ENCODE measurements at places on chromosomes 16 and 17.

DNA sequence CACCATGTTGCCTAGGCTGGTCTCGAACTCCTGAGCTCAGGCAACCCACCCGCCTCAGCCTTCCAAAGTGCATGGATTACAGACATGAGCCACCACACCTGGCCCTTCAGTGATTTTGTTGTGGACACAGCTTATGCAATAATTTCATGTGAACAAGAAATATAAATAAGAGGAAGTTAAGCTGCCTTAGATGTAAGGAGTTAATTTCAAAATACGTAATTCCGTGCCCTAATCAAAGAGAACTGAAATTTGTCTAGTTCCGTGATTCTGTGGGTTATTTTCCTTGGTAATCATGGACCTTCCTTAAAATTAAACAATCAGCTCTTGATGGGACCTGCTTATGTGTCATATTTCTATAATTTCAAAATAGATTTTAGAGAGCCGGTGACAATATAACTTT lies 11.9 kb downstream of the TVP23A start:
- no peak for DNase-seq

DNA sequence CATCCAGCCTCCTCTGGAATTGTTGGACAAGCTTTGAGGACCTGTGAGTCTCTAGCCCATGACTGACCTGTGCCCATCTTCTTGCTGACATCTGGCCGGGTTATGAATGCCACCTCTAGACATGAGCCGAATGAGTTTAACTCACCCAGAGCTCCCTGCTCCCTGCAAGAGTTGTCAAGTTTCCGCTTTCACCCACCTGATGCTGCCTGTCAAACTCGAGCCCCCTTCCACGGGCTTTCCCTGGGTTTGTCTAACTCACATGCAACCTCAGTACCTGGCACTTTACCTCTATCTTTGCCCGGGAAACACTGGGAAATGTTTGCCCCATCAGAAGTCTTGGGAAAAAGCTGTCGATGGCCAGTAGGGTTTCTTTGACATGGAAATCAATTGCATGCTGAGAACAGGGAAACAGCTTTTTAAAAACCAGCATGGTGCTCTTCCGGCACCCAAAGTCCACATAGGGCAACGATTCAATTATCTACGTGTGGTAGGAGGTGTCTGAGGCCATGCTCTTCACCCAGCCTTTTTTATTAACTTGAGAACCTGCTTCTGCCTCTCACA lies 33.8 kb upstream of the DNAH17 start:
- DNase-seq = no peak

DNA sequence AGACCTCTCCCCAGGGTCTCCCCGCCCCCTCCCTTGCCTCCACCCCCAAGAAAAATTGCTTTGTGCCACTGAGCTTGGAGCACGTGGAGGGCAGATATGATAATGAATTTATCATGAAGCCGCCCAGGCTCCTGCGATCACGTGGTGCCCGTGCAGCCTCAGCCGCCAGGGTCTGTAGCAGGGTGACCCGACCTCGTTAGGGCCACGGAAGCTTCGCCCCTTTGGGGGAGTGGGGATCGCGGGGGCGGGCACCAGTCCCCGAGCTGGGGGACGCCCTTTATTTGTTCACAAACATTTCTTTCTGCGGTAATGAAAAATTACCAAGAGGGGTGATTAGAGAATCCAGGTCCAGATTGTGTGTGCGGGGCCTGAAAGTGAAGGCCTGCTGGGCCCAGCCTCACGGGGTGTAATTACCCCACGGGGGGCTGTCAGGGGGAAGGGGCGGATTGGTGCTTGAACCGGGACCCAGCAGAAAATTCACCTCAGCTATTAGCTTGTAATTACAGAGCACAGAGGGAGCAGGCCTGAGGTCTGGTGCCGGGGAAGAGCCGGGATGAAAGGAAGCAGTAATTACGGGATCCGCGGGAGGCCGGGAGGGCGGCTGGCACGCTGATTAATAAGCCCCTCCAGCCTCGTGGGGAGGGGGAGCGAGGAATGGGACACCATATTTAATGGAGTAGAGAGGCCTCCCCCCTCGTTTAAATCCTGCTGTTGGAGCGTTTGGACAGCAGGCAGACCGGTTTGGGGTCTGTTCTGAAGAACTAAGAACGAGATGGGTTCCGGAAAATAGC lies 13.3 kb downstream of the GSE1 start:
- no peak for DNase-seq

DNA sequence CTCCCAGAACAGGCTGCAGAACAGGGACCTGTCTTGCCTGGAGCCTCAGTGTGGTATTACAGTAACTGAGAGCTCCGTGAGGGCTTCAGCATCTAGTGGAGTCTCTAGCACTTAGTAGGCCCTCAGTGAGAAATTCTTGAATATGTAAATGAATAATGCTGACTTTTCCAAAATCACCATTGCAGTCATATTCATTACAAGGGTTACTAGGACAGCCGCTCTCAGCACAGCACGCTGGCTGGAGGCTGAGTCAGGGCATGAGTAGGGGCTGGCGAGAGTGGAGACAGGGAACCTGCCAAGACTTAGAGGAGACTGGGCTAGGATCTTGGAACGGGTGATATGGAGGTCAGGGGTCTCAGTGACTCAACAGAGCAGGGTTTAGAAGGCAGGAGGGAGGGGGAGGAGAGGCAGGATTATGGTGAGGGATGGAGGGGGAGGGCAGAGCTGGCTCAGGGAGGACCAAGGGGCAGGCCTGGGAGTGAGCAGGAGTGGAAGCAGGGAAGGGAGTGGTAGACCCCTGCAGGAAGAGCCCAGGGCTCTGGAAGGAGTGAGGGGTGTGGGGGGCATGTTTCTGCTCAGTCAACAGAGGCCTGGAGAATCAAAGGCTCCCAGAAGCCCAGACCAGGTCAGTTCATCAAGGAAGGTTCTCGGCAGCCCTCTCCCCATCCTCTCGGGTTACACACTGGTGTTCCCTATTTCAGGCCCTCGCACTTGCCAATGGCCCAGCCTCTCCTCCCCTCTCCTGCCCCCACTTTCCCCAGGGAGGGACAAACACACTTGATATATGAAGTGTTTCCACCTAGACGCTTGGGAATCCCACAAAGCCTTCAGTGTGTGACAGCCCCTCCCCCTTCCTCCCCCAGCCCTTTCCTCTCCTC lies 42.3 kb downstream of the FZD2 start:
- no peak for DNase-seq

DNA sequence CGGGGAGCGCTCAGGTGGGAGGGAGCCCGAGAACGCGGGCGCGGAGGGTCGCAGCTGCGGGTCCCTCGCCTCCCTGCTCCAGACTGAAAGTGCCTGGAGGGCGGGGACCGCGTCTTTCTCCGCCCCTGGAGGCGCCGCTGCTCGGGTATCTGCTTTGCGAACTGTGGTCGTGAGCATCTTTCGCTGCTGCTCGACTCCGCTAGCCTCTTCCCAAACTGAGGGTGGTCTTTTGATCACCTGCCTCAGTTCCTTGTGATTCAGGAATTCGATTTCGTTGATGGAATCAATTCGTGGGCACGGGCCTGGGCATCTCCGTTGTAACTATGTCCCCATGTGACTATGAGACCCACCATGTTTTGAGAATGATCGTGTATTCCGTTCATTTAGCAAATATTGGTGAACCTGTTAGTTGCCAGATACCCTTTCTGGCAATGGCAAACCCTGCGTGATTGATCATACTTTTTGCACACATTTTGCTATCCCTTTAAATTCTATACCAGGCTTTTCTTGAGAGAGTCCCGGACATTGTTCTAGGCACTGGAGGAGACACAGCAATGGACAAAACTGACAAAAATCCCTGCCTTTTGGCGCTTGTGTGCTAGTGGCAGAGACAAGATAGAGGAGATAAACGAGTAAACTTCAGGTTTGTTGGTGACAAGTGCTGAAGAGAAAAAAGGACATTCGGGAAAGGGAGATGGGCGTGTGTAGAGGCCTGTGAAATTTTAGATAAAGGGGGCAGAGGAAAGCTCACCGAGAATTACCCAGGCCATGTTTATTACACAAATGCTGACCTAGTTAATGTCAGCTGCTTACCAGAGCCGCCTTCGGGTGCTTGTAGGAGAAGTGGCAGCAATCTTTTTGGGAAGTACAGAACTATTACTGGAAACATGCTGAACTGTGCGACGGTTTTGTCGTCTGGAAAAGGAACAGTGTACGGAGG lies 948 bp downstream of the UTP18 start:
- DNase-seq = no peak

DNA sequence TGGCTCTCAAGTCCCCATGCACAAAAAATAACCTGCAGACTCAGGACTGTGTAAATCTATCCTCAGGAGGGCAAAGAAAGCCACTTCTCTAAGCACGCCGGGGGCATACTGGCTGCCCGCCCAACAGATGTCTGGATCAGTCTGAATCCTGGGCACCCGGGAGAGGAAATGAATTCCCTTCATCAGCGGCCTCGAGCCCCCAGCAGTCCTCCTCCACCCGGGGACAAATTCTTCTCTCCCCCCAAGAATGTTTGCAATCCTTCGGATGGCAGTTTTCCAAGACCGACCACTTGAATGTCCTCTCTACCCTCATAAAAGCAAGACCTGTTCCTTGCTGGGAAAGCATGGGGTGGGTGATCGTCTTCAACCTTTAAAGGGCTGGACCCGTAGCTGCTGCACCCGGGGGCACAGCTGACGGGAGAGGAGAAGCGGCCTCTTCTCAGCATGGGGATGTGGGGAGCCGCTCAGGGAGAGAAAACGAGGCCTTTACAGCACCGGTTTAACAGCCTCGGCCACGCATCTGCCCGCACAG lies 9.4 kb upstream of the MAP2K3 start:
- DNase-seq = no peak

GRCh38 chr16:57191056-57191571 lies 5.0 kb downstream of the RSPRY1 start:
- no peak for DNase-seq

DNA sequence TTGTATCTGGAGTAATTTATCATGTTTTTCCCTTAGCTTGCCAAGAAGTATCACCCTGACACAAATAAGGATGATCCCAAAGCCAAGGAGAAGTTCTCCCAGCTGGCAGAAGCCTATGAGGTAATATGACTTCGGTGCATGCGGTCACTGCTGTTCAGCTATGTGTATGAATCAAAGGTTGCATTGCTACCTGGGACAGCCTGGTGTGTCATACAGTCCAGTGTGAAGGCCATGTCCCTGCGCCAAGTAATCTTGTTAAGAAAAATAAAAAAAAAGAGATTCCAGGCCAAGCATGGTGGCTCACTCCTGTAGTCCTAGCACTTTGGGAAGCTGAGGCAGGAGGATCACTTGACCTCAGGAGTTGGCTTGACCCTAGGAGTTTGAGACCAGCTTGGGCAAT lies 11.7 kb downstream of the DNAJA3 start:
- DNase-seq = no peak

GRCh38 chr16:23952128-23952970 lies 116.6 kb downstream of the PRKCB start:
- DNase-seq = no peak

GRCh38 chr17:42116705-42117396 lies 4.3 kb downstream of the KAT2A start:
- peak; percentile 37 for DNase-seq

DNA sequence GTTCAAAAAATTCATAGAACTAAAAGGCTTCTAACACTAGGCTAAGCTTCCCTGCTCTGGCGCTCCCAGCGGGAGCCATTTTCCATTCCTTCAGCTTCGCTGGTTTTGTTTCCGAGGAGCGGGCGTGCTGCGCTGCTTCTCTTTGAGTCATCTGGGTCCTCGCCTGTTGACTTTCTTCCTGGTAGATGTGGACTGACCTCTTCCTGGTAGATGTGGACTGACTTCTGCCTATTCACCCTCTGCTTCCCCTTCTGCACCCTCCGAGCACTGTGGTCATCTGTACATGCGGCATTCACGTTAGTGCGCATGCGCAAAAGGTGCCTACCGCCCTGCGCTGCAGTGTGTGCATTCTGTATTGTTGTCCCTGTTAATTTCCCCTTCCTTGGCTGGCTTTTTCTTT lies 40.8 kb upstream of the SEC14L1 start:
- no peak for DNase-seq

DNA sequence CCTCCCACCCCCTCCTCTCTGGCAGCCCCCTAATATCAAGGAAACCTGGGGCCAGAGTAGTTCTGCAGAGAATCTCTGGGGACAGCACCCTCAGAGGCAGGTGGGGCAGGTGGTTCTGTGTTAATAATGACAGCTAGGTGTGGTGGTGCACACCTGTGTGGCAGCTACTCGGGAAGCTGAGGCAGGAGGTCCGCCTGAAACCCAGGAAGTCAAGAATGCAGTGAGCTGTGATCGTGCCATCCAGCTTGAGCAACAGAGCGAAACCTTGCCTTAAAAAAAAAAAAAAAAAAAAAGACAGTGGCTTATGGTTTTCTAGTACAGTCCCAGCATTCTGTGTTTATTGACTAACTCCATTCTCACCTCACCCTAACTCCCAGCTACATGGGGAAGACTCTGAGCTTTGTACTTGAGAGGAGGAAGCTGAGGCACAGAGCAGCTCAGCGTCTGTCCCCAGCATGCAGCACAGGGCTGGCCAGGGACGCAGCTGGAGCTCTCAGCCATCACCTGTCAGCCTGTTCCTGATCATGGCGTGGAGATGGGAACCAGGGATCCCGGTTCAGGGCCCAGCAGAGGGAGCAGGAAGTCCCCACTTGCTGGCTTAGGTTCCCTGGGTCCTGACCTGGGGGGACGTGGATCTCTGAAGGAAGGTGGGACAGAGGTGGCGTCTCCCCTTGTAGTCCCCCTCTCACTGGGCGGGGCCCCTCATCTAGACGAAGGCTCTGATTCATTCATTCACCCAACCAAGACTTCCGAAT lies 6.1 kb downstream of the DBNDD1 start:
- no peak for DNase-seq

- no peak for DNase-seq
These were observed 22.8 kb downstream of the OMG start for GRCh38 chr17:31274252-31274651.

DNA sequence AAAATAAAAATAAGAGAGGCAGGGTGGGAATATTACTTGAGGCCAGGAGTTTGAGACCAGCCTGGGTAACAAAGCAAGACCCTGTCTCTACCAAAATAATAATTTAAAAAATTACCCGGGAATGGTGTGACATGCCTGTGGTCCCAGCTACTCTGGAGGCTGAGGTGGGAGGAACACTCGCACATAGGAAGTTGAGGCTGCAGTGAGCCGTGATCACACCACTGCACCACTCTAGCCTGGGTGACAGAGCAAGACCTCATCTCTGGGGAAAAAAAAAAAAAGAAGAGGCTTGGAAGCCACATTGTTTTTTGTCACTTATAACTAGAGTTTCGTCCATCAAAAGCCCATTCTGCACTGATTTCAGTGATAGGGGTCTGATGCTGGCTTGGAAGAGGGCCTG lies 3.3 kb upstream of the TMEM235 start:
- DNase-seq = no peak

DNA sequence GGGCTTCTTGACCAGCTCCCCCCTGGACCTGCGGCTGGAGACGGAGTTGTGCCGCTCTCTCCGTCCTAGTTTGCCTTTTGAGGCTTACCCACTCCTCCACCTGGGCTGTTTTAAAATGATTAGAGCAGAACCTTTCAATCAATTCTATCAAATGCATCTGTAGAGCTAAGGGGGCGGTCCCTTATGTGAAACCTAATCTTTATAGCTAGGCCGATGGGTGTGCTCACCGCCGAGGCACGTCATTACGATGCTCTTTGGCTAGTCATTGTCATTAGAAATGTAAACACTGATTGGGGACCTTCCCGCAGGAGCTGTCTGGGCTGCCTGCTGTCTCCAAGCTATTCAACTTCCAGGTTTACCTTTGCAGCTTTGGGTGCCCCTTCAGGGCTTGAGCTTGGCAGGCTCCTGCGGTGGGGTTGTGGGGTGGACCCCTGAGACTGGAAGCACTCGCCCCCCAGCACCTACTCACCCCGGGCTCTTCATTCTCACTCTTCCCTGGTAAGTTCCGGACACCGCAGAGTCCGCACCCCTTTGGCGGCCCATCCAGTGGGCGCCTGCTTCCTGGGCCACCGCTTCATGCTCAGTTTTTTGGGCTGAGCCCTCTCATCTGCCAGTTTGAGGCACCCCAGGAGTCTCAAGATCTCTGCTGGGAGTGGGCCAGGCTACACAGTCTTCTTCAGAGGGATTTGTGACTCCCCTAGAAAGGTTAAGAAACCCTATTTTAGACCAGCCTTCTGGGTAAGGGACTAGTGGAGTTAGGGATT lies 20.9 kb upstream of the IL17C start:
- DNase-seq = no peak

Measured in stimulated activated CD8-positive, alpha-beta memory T cell treated with anti-CD3 and anti-CD28 coated beads, Interleukin-4, amount 100 ng/mL, for 1 hour (primary cell).